Effector memory CD4-positive, alpha-beta T cell (primary cell): ENCODE measurements at places on chromosomes 4 and X.

GRCh38 chrX:42776195-42776594 is 1.8 kb downstream of the PPP1R2C start:
- DNase-seq, result no peak
- H3K4me3 ChIP-seq, result no peak overlapping the region
- H3K36me3 ChIP-seq, result no peaks in the 10 kb centered on the region
- H3K27me3 ChIP-seq, result no peaks in the 10 kb centered on the region
- no peaks in the 10 kb centered on the region for H3K4me1 ChIP-seq
- no peak overlapping the region for H3K27ac ChIP-seq

DNA sequence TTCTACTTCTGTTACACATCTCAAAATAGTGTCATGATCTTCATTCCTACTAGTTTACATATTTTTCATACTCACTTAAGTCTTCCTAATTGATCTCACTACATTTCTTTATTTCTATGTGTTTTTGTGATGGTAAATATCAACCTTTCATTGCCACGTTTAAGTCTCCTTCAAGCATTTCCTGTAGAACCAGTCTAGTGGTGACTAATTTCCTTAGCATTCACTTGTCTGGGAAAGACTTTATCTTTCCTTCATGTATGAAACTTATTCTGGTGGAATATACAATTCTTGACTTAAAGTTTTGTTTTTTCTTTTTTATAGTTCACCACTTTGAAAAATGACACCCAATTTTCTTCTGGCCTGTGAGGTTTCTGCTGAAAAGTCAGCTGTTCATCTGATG is 181.4 kb upstream of the NEIL3 start:
- DNase-seq, result no peak
- no peak overlapping the region for H3K27ac ChIP-seq
- H3K27me3 ChIP-seq, result no peaks in the 10 kb centered on the region
- H3K4me1 ChIP-seq, result no peaks in the 10 kb centered on the region
- no peak overlapping the region for H3K4me3 ChIP-seq
- H3K36me3 ChIP-seq, result no peaks in the 10 kb centered on the region

DNA sequence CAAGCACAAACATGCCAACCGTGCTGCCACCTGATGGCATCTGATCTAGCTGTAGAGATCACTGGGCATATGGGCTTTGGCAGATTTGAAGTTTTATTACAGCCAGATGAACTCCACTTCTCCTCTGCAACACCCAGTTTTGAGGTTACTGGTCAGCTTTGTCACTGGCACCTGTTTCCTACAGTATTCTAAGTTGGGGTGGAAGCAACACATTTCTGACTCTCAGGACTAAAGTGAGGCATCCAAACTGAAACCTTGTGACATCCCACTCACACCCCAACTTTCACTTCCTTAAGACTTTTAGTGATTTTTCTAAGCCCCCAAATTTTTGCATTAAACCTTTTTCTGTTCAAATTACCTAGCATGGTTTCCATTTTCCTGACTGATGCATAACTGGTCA is 115.1 kb upstream of the PCDH18 start:
- H3K4me1 ChIP-seq, result no peaks in the 10 kb centered on the region
- no peaks in the 10 kb centered on the region for H3K27me3 ChIP-seq
- H3K4me3 ChIP-seq, result no peak overlapping the region
- no peaks in the 10 kb centered on the region for H3K36me3 ChIP-seq
- H3K27ac ChIP-seq, result no peak overlapping the region

GRCh38 chrX:47176101-47176740 is 17.4 kb upstream of the UBA1 start:
- H3K4me3 ChIP-seq, result no peak overlapping the region
- DNase-seq, result no peak
- H3K36me3 ChIP-seq, result peaks cover 80% of the 10 kb centered on the region
- no peaks in the 10 kb centered on the region for H3K27me3 ChIP-seq
- H3K4me1 ChIP-seq, result no peaks in the 10 kb centered on the region
- H3K27ac ChIP-seq, result no peak overlapping the region

DNA sequence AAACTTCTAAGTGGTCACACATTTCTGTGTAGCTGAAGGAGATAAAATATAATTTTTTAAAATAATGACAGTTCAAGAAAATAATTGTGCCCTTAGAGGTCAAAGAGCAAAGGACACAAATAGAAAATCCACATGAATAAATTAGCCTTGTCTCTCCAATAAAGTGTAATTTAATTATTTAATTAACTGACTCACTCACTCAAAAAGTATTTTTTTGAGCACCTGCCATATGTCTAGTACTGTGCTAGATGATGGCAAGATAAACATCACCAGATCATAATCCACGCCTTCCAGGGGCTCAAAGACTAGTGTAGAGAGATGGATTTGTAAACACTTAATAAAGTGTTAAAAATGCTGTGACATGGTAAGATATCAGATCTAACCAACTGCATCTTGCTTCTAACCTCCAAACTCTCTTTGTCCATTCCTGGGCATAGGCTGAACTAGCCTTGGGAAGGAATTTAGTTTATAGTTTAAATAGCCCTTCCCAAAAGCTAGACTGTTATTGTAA is 112.5 kb downstream of the SCLT1 start:
- H3K27ac ChIP-seq, result no peak overlapping the region
- H3K27me3 ChIP-seq, result no peaks in the 10 kb centered on the region
- no peak for DNase-seq
- H3K4me3 ChIP-seq, result no peak overlapping the region
- H3K4me1 ChIP-seq, result no peaks in the 10 kb centered on the region
